Vagina (tissue), 2 donors: ENCODE measurements at places on chromosomes 16 and 17. TPM values are rescaled to one million over a fixed set of nuclear protein-coding genes. Genes with fewer than 3 reads are reported as not detected.
A peak's percentile ranks its signal among the peaks of the same experiment; 100 is the strongest.

The PRRT2 gene
- 20.4 TPM for total RNA-seq

The TBX2 gene
- total RNA-seq, result 9.8 TPM

The MT1X gene
- total RNA-seq, result 3,049 TPM

The SYT17 gene
- 13.3 TPM for total RNA-seq

The PAFAH1B1 gene
- total RNA-seq, result 102 TPM

DNA sequence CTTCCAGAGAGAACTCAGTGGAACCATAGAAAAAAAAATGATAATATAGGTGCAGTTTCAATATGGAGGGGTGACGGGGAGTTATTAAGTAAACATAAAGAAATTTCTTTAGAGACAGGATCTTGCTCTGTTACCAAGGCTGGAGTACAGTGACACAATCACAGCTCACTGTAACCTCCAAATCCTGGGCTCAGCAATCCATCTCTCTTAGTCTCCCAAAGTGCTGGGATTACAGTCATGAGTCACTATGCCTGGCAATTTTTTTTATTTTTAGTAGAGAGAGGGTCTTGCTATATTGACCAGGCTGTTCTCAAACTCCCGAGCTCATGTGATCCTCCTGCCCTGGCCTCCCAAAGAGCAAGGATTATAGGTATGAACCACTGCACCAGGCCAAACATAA is 48.8 kb downstream of the NLRC5 start:
- DNase-seq, result no peak

DNA sequence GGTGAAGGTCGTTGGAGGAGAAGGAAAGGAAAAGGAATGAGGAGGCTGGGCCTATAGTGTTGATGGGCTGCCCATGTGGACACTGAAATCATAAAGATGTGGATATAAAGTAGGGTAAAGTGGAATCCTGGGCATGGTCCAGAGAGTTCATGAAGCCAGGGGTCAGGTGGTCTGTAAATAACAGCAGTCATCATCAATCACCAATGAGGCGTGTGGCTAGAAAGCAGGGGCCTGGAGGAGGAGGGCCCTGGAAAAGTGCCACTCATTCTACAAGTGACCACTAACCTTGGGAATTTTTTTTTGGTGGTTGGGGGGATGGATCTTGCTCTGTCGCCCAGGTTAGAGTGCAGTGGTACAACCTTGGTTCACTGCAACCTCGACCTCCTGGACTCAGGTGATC is 115.3 kb upstream of the NOL11 start:
- DNase-seq, result peak; percentile 9

- DNase-seq, result no peak
Measured at GRCh38 chr17:41013181-41013580, 4.3 kb upstream of the KRTAP3-1 start.

GRCh38 chr16:68267612-68268405 is 3.5 kb downstream of the SLC7A6 start:
- no peak for DNase-seq

- no peak for DNase-seq
Measured at GRCh38 chr16:81626181-81626674, 152.9 kb upstream of the PLCG2 start.

DNA sequence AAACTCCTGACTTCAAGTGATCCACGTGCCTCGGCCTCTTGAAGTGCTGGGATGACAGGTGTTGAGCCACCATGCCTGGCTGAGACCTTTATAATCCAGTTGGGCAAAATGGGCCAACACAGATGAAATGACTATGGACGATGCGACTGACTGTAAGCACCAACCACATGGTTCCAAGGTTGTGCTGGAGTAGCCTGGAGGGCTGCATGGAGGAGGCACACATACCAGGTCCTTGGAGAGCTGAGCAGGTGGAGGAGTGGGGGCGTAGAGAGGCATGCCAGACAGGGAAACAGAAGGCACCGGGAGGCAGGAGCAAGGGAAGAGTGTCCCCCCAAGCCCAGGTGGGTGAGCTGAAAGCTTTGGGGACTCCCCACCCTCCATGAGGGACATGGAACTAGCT is 85.2 kb downstream of the ABR start:
- DNase-seq, result no peak

DNA sequence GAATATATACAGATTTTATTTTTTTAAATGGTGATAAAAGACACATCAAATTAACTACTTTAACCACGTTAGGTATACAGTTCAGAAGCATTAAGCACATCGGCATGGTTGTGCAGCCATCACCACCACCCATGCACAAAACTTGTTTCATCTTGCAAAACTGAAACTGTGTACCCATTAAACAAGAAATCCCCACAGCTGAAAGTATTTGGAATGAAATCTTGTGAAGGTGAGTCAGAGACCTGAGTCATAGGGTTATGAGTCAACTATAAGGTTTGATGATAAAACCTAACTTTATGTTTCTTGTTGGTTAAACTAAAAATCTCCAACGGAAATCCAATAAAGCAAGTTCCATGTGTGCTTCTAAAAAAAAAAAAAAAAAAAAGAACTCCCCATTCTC is 561.6 kb upstream of the PSMD7 start:
- no peak for DNase-seq

DNA sequence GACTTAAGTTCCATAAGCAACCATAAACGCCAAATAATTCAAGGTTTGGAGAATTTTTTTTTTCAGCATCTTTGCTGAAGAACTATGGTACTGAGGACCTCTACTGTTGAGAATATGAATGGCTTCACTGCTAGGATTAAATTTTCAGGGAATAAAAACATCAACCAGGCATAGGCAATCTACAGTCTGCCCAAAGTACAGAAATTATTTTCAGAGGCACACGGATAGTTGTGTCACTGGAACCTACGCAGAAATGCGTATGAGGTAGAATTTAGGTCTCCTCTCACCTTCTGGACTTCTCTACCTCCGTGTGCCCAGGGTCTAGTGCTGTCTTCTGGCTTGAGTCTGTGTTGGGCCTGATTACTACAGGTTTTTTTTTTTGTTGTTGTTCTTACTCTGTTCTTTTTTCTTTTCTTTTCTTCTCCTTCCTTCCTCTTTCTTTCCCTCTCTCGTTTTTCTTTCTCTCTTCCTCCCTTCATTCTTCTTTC is 39.7 kb downstream of the NACA2 start:
- no peak for DNase-seq

GRCh38 chr16:74862743-74863244 is 88.2 kb upstream of the FA2H start:
- no peak for DNase-seq

DNA sequence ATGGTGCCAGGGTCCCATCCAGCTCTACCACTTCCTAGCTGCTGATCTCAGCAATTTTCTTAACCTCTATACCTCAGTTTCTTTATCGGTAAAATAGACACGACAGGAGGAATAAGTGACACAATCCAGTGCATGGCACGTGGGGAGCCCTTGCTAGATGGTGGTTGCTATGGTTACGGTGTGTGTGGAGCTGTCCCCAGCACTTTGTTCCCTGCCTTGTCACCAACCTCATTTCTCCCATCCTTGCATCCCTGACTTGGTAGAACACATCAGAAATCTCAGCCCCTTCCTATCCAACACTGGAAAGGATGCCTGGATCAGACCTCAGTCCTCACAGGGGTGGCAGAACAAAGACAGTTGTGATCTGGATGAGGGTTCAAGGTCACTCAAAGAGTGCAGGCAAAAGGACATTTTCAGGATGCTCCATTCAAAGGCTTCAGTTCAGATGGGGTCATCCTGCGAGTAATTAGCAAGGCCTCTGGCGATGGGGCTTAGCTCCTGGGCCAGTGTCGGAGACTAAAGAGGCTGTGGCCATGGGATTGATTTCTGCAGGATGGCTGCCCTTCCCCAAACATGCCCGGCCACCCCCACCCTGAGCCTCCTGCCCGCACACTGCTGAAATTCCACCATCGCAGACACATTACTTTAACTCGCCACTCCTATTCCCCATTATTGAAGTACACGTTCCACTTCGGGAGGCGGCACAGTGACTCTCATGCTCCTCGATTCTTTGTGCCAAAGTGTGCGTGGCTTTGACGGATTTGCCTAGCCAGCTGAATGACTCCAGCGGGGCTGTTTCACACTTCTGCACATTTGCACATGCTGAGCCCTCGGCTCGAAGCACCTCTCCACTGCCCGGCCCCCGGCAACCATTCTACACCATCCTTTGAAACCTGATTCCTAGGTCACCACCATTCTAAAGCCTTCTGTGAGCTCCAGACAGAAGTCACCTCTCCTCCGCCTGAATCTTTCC is 40.3 kb downstream of the WNT3 start:
- DNase-seq, result no peak

DNA sequence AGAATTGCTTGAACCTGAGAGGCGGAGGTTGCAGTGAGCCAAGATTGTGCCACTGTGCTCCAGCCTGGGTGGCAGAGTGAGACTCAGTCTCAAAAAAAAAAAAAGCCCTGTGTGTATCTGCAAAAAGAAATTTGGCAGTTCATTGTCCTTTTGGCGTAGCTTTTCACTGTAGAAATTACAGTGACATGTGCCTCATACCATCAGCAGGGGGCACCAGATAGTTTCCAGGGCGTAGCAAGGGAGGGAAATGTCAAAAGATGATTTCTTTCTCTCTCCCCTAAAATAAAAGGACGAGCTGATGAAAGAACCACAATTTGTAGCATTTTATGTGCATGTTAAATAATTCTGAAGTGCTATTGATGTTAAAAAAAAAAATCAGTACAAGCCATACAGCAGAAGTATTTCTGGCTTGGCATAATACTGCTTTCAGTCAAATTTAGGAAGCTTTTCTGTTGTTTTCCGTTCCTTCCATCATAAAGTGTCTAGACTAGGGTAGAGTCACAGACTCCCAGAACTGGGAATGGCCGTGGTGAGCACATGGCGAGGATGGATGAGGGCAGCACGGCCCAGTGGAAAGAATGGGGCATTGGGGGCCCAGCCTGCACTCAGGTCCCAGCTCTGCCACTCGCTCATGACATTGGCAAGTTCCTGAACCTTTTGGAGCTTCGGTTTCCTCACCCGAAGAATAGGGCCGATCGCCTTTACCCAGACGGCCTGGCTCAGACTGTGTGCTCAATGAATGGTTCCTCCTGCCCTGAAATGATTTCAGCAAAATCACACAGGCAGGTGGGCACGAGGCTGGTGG is 59.8 kb upstream of the RPH3AL start:
- no peak for DNase-seq

- DNase-seq, result no peak
Measured at GRCh38 chr17:917941-918740, 61.4 kb downstream of the NXN start.
